ENCODE measurements at places on chromosomes 11 and 22.

- DNase-seq = no peak
Observed at GRCh38 chr11:11119917-11120316, 233.1 kb downstream of the CSNK2A3 start.

DNA sequence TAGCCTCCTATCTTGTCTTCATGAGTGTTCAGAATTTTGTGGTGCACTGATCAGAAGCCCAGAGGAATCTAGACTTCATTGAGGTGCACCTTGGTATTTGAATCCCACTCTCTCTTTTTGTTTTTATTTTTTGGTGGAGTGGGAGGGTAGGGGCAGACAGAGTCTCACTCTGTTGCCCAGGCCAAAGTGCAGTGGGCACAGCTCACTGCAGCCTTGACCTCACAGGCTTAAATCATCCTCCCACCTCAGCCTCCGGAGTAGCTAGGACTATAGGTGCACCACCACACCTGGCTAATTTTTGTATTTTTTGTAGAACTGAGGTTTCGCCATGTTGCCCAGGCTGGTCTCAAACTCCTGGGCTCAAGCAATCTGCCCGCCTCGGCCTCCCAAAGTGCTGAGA is 10.9 kb upstream of the ALG8 start:
- DNase-seq = no peak

DNA sequence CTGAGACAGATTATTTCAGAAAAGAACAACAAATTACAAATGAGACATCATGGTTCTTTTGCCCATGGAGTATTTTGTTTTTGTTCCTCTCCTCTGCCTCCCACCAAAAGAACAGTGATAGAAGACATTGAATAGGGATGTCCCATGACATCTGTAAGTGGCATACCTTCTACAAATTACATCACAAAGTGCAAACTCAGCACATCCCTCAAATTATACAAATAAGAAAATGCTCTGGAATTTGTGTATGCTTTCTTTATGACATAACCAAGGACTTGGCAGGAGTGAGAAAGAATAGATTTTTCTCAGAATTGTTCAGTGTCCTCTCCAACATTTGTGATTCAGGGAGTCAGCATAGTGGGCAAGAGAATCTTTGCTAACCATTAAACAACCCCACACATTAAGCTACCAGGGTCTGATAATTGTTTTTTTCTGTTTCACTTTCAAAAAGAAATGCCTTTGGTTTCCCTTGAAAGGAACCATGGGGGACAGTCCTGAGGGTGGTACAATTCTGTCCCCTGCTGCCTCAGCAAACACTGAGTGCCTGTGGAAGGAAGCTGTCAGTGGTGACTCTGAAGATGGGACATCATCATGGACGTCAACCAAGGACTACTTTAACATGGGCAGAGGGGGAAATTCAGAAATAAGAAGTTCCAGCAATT is 430.3 kb downstream of the AASDHPPT start:
- DNase-seq = no peak

DNA sequence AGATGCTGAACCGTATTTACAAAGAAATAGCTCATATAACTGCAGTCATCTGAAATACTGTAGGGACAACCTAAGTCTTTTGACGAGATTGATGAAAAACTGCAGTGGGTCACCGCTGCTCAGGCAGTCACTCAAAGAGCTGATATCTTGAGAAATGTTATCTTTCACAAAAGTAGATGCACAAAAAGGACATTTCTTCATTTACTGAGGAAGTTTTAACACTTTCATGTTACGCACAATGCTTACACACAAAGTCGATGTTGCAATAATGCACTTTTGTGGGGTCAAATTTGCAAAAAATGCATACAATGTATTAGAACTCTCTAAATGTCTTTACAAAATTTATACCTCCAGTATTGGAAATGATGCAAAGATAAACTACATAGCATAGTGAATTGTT is 16.2 kb upstream of the OR10V1 start:
- DNase-seq = no peak

DNA sequence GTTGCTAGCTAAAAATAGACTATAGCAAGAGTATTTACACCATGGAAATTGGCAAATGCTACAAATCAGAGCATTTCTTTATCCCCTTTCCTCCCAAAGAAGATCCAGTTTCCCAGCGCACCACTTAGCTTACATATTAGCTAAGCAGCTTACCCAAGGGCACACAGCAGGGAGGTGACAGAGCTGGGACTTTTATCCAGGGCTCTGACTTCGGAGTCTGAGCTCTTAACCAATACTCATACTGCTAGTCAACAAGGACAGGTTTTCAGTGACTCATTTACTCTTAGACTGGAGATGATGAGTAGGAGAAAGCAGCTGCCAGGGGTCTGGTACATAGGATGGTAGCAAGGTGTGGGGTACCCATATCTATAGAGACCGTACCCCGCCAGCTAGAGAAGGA is 38.4 kb downstream of the NAV2 start:
- no peak for DNase-seq

DNA sequence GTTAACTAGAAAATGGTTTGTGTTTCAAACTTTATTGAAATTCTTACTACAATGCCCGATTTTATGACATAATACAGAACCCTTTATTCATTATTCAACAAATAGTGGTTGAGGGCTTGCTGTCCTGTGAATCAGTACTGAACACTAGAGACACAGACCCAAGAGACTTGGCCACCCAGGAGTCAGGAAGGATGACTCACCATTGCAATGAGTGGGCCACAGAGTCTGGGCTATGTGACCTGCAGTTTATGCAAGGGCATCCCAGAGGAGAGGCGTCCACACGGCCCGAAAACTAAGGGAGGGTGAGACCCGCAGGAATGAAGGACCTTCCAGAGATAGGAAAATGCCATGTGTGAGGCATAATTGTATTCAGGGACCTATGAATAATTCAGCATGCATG is 143.8 kb upstream of the DDI1 start:
- no peak for DNase-seq

DNA sequence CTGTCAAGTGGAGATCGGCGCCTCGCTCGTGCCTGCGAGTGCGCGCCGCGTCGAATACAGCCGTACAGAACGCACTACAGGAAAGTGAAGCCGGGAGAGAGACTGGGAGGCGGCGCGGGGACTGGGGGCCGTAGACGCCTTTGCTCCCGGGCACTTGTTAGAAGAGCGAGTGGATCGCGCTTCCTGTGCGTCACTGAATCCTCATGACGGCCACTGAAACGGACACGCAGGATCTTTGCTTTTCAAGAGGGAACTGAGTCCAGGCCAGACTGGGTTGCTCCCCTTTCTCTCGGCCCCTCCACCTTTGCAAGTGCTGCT is 314 bp downstream of the RIC8A start:
- DNase-seq = no peak

Measured in activated gamma-delta T cell treated with anti-CD3 and anti-CD28 coated beads, Interleukin-2, amount 50 U/mL, for 16 hours (primary cell).